ENCODE measurements at places on chromosomes 7 and 10. TPM values are rescaled to one million over a fixed set of nuclear protein-coding genes. Genes with fewer than 3 reads are reported as not detected.

CRYGN gene
- 0.16 TPM for total RNA-seq

PAX4 gene
- total RNA-seq: not detected

DNA sequence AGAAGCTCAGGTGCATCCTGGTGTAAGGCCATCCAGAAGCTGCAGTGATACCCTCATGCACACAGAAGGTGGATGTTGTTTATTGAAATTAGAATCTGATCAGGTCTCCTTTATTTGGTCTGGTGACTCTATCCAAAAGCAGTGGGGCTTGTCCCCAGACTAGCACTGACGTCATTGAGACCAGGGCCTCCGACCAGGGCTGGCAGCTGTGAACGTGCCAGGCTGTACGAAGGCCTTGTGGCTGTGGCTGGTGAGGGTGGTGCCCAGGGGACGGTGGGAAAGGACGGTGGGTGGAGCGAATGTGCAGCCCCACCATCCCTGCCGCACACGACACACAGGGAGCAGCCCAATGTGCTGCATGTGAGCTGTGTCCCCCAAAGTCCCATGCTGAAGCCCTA is 160.0 kb downstream of the ADARB2 start:
- no peak for DNase-seq

GRCh38 chr10:93712593-93712992 is 10.2 kb upstream of the FRA10AC1 start:
- DNase-seq: no peak

- DNase-seq: no peak
Measured at GRCh38 chr10:44950326-44951225, 9.0 kb upstream of the RASSF4 start.

- no peak for DNase-seq
Measured at GRCh38 chr7:1152492-1152891, 7.5 kb downstream of the ZFAND2A start.

GRCh38 chr10:97887399-97887798 is 37.8 kb downstream of the GOLGA7B start:
- DNase-seq: no peak

GRCh38 chr10:120156614-120157274 is 264.2 kb downstream of the SEC23IP start:
- DNase-seq: no peak

GRCh38 chr10:16466001-16466400 is 29.2 kb downstream of the PTER start:
- no peak for DNase-seq

GRCh38 chr7:32494946-32495297 is 367 bp upstream of the AVL9 start:
- no peak for DNase-seq
